Forelimb muscle (tissue), 1 donor: ENCODE measurements at places on chromosomes 4 and X. TPM values are rescaled to one million over a fixed set of nuclear protein-coding genes. Genes with fewer than 3 reads are reported as not detected.

Gene BEX5
- polyA plus RNA-seq: not detected

Gene BMPR1B
- 16.0 TPM for polyA plus RNA-seq

DNA sequence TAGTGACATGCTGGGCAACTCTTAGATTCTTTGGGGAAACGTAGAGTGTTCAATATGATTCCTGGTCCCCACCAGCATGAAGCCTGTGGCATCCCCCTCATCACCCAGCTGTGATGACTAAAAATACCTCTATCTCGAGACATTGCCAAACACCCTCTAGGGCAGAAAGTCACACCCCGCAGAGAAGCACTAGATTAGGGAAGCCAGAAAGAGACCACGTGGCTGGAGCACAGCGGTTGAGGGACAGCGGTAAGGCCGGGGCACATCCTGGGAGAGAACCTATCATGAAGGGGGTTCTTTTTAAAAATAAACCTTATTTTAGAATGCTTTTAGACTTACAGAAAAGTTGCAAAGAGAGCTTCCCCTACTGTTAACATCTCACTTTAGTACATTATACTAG, 11.0 kb downstream of the FAT1 start:
- DNase-seq: no peak

DNA sequence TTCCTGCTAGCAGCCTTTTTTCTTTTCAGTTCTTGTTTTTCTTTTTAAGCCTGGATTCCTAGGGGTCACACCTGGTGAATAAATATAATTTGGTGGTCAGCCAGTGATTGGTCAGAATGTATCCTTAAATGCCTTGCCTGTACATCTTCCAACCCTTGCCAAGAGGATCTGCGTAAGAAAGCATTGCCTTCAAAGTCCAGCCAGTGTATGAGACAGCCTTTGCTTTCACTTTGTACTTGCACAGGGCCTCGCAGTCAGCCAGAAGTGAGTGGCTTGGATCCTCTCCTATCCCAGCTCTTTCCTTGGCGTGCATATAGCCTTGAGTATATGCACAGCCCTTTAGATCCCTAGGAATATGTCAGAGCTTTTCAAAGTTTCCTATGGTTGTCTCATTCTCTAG, 22.2 kb downstream of the KANTR start:
- DNase-seq: no peak

- no peak for DNase-seq
These were observed 8.7 kb downstream of the RHOH start for GRCh38 chr4:40205259-40206198.
